Activated naive CD4-positive, alpha-beta T cell treated with Interleukin-2 at 50 U/mL for 16 hours (primary cell): ENCODE measurements at places on chromosomes 6 and 20.
A peak's percentile ranks its signal among the peaks of the same experiment; 100 is the strongest.

GRCh38 chr6:37381579-37381978 is 27.8 kb downstream of the RNF8 start:
- peak; percentile 7 for DNase-seq

DNA sequence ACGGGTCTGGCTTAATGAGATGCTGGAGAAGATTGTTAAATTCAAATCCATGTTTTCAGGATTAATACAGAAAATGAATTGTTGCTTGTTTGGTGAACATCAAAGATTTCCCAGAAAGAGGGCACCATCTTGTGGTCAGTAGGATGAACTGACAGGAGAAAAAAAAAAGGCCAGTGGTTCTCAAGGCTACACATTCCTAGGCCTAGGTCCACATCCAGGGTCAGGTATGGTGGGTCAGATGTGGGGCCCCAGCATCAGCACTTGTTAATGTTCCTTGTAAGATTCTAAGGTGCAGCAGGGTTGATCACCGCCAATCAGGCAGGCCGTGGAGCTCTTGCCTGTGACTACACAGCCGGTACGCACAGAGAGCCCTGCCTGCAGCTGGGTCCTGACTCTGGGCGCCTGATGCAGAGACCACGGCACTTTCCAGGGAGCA is 34.0 kb upstream of the FOXO3 start:
- no peak for DNase-seq

DNA sequence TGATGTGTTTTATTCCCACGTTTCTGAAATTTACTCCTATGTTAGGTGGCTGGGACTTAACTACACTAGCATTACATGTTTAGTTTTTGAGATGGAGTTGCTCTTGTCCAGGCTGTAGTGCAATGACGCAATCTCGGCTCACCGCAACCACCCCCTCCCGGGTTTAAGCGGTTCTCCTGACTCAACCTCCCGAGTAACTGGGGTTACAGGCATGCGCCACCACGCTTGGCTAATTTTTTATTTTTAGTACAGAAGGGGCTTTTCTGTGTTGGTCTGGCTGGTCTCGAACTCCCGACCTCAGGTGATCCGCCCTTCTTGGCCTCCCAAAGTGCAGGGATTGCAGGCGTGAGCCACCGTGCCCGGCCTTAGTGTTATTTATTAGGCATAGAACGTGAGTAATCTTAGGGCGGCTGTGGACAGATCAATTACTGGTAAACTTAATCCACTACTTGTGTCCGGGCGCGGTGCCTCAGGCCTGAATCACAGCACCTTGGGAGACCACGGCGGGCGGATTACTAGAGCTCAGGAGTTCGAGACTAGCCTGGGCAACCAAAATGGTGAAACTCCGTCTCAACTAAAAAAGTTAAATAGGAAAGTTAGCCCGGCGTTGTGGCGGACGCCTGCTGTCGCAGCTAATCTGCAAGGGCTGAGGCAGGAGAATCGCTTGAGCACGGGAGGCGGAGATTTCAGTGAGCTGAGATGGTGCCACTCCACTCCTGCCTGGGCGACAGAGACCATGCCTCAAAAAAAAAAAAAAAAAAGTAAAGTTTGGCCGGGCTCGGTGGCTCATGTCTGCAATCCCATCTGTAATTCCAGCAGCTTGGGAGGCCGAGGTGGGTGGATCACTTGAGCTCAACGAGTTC is 123.7 kb upstream of the BTN3A2 start:
- DNase-seq = peak; percentile 63

DNA sequence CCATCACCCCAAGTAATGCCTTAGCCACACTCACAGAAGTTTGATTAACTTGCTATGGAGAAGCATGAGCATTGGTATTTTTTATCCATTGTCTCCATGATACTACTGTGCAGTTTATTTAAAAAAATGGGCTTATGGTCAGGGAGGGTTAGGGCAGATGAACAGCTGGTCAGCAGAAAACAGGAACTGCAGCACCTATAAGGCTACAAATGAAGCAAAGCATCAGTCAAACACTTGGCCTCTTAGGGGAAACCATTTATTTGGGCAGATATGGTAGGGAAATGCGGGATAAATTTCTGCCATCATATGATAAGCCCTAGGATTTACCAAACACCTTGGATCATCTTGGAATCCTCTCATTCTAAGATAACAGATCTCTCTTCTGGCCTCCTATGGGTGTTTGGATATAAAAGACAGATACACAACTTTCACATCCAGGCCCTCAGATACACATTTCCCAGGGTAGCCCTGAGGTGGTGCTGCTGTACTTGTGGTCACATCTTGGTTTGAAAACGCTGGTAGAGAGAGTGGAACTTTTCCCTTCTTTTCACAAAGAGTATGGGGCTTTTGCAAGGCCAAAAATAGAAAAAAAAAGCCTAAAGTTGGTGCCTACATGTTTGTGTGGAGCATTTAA is 42.8 kb upstream of the AHI1 start:
- no peak for DNase-seq

DNA sequence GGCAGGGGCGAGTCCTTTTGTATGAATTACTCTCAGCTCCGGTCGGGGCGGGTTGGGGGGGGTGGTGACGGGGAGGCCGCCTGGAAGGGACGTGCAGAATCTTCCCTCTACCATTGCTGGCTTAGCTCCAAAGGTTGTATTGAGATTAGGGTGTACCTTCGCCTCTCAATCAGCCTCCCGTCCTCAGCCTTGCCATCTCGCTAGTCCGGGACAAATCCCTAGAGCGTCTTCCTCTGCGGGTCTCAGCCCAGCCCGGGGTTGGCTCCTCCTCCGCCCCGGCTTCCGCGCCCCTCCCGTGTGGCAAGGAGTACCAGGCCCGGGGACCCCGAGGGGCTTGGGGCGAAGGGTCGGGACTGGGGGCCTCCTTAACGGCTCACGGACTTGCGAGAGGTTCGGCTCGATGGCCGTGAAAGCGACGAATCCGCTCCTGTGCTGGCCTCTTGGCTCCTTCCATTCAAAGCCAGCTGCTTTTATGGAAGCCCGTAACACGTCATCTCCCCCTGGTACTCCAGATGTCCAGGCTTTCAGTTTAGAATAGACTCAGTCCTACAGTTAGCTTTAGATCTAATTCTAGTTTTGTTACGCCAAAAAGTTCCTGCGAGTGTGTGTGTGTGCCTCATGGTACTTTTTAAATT is 636 bp upstream of the EEF1A1 start:
- no peak for DNase-seq

GRCh38 chr20:44967207-44967807 is 995 bp downstream of the STK4 start:
- peak; percentile 23 for DNase-seq
